Glutamatergic neuron (in vitro differentiated cells): ENCODE measurements at places on chromosomes 1 and 21. TPM values are rescaled to one million over a fixed set of nuclear protein-coding genes. Genes with fewer than 3 reads are reported as not detected.

DNA sequence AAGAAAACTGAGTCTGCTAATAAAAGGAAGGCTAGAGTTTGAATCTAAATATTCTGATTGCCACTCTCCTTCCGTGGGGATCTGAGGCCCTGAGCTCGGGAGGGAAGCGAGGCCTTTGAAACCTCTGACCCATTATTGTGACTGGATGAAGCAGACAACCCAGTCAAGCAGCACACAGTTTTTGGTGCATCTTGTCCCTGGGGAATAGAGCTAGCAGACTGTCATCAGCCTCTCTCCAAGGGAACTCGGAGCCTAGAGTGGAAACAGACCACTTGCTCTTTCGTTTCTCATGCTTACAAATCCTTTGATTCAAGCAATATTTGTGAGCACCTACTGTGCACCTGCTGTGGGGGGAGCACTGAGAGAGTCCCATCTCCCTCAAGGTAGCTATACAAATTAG is 133.2 kb upstream of the KLHDC7A start:
- no peak for DNase-seq

DNA sequence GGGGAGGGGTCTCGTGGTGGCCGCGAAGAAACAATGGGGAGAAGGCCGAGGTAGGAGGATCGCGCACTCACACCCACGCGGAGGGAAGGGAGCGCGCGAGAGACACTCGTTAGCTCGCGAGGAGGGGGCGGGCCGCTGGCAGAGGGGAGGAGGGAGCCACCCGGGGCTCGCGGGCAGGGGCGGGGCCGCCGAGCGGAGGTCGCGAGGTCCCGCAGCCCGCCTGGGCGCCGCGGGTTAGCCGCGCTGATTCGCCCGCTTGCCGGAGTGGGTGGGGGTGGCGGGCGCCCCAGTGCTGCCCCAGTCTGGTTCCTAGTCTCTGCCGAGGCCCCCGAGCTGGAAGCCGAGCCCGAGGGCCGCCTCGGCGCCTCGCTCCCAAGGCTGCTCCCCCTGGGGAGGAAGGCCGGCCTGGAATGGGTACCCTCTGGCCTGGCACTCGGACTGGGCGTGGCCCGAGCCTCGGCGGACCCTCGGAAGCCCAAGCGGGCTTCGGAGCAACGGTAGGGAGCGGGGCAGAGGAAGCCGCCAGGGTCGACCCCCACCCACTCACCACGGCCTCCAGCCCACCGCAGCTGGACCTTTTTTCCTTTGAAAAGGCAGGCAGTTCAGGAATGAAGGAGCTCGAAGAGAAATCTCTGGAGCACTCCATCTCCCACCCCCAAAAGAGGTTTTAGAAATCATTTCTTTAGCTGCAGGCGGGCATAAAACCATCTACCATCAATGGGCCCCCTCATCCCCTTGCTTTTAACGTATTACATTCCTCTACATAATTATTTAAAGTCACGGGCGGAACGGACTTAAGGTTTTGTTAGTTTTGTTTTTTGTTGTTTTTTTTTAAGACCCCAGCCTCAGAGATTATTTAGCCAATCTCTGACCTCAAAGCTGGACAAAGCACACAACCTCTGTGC is 722 bp upstream of the TUT4 start:
- DNase-seq, result peak; percentile 94

DNA sequence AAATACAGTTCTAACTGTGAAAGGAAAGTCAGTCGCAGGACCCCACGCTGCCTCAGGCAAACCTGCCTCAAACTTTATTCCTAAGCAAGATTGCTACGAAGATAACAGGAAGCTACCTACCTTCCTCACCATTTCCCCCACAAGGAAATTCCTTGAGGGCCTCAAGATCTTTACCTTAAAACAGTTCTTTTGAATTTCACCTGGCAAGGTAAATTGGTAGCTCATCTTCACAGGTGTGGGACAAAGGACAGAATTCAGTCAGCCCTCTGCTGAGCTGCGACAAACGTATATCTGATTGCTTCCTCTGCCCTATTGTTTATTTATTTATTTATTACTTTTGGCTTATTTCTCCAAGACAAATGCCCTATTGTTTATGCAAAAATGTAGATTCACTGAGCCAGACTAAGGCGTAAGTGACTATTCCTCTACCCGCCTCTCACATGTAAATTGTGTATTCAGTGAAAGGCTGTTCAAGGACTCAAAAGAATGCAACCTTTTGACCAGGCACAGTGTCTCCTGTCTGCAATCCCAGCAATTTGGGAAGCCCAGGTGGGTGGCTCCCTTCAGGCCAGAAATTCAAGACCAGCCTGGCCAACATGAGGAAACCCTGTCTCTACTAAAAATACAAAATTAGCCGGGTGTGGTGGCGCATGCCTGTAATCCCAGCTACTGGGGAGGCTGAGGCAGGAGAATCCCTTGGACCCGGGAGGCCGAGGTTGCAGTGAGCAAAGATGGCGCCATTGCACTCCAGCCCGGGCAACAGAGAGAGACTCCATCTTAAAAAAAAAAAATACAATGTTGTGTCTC is 17.3 kb upstream of the PKNOX1 start:
- no peak for DNase-seq

DNA sequence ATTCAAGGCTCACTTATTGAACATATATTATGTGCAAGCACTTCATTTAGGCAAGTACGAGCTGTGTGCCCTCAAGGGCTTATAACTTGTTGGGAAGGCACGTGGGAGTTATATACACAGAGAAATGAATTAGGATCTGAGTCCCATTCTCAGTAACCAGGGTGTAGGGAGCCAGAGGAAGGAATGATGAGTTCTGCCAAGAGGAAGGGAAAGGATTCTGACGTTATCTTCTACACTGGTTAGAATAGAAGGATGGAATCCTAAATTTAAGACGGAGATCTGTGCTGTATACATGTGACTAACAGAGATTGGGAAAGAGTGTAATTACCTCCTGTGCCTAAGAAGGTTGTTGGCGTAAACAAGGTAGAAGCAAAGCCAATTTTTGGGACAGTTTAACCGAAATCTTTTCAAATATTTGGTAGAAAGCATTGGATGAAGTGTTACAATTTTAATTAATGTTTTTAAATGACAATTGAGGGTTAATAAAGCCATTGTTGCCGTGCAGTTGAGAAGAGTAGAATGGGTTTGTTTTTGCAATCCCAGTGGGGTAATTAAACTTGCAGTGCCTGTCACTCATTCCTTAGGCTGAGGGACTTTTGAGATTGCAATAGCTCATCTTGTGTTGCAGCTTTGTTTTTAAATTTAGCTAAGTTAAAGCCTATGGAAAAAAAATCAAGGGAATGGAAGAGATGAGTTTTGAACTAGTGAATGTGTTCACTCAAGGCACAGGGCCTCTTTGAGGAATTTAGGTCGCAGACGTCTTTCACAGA is 177.2 kb downstream of the NFIA start:
- DNase-seq, result no peak

Gene F11R
- total RNA-seq, result 7.7 TPM

DNA sequence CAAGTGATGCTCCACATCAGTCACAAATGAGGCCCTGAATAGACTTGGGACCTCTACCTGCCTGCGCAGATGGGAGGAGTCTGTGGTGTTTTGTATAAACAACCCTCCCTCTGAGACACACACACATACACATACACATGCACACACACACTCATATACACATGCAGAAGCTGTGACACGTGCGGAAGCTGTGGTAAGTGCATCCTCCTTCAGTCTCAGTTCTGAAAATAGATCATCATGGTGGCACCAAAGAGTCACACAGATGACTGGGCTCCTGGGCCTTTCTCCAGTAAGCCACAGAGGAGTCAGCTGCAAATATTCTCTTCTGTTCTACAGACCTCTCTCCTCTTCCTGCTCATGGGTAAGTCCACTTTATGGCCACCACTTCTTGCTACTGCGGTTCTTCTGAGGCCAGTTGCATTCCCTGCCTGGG is at the start of gene LY9:
TSS of gene LY9 (plus strand) at position 224 of the 433 bp plus-strand sequence. CDS start at position 238, 14 bp downstream.
- no peak for DNase-seq

DNA sequence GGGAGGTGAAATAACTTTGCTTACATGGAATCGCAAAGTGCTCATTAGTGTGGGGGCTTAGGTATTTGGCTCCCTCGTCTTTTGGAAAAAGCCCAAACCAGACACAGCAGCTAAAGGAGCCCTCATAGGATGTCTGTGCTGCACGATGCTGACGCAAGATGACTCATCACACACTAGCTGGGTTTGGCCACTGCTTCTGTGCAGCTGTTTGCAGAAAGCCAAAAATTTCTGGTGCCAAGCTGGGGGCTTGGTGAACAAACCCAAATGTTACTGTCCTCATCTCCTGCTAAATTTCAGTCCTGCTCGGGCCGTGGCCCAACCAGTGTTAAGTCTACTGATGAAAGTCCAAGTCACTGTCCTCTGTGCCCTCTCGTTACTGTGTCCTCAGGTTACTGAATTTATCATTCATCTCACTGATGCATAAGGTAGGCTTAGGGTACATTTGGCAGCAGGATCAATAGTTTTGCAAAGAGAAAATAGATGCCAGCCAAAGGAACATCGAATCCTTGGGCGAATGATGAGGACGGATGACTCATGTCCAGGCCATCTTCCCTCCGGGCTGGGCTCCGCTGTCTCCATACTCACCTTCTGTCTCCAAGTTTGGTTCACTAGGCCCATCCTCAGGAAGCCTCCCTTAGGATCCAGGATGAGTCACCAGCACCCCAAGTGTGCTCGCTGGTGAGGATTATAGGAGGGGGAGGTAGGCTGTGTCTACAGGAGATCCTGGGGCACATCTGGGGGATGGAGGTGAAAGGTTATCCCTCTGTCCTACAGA is 177.7 kb downstream of the ADSS2 start:
- no peak for DNase-seq
